Stimulated activated CD8-positive, alpha-beta memory T cell treated with anti-CD3 and anti-CD28 coated beads, Interleukin-7, amount 100 ng/mL, for 4 hours (primary cell): ENCODE measurements at places on chromosomes 1 and 21.
A peak's percentile ranks its signal among the peaks of the same experiment; 100 is the strongest.

DNA sequence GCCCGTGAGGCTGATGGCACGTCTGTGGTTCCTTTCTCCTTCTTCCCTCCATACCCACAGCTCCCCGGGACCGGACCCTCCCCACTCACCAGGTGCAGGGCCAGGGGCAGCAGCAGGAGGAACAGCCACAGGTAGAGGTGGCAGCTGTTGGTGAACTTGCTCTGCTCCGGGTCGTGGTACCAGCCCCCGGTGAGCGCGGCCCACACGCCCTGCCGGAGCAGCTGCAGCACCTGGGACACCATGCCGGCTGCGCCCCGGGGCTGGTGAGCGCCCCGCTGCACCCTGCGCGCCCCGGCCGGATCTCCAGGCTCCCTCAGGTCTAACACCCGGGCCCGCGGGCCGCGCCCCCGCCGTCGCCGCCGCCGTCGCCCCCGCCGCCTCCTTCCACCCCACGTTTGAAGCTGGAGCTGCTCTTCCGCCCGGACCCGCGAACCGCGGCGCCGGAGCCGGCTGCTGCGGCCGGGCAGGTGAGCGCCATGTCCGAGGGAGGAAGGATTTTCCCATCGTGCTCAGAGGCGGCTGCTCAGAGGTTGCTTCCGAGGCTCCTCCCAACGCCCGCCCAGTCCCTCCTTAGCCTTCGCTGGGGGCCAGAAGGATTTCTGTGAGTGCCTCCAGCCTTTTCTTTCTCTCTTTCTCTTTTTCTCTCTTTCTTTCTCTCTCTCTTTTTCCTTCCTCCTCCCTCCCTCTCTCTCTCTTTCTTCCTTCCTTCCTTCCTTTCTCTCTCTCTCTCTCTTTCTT, at the start of gene PCNX2:
TSS of gene PCNX2 (minus strand) at position 489 of the 738 bp plus-strand sequence. CDS start at position 242, 247 bp downstream.
- DNase-seq = peak; percentile 32

- DNase-seq = no peak
Measured at GRCh38 chr1:63203641-63204040, 118.7 kb upstream of the FOXD3 start.

- no peak for DNase-seq
Measured at GRCh38 chr1:163361123-163361934, 39.6 kb downstream of the NUF2 start.

DNA sequence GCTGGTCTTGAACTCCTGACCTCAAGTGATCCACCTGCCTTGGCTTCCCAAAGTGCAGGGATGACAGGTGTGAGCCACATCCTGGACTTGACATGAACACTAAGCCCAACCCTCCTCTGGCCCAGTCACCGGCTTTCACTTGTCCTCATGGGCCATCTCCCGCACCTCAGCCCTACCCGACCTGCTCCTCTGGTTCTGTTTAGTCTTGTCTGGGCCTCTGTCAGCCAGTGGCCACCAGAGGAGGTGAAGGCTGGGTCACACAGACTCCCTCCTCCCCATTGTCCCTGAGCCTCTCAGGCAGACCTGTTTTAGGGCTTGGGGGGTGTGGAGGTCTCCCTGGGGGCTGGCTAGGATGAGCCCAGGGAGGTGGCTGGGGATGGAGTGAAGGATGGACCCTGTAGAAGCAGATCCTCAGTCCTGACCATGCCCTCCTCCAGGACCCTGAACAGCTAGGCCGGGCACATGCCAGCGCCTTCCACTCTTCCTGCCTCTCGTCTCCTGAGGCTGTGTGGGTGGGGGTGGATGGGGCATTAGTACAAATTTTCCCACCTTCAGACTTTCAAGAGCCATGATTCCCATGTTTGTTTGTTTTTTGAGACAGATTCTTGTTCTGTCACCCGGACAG, 26.1 kb upstream of the UMODL1 start:
- no peak for DNase-seq

DNA sequence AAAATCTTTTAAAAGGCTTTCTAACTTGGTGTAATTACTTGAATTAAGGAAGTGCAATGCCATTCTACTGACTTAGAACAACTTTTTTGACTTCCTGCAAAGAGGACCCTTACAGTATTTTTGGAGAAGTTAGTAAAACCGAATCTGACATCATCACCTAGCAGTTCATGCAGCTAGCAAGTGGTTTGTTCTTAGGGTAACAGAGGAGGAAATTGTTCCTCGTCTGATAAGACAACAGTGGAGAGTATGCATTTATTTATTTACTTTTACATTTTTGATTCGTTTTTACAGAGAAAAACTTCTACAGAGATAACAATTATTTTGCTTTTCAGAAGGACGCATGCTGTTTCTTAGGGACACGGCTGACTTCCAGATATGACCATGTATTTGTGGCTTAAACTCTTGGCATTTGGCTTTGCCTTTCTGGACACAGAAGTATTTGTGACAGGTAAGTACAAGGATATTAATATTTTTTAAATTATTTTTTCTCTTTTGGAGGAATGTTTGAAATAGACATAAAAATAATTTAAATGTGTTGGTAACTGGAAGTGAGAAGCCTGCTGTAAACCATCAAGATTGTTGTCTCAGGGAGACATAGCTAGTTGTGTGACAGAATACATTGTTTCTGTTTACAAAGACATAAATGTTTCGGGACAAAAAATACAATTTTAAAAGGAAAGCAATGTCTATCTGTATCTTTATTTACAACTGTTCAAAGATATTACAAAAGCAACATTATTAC, at the start of gene PTPRC:
TSS of gene PTPRC (plus strand) at position 147 of the 742 bp plus-strand sequence. CDS start at position 376, 229 bp downstream.
- DNase-seq = no peak

DNA sequence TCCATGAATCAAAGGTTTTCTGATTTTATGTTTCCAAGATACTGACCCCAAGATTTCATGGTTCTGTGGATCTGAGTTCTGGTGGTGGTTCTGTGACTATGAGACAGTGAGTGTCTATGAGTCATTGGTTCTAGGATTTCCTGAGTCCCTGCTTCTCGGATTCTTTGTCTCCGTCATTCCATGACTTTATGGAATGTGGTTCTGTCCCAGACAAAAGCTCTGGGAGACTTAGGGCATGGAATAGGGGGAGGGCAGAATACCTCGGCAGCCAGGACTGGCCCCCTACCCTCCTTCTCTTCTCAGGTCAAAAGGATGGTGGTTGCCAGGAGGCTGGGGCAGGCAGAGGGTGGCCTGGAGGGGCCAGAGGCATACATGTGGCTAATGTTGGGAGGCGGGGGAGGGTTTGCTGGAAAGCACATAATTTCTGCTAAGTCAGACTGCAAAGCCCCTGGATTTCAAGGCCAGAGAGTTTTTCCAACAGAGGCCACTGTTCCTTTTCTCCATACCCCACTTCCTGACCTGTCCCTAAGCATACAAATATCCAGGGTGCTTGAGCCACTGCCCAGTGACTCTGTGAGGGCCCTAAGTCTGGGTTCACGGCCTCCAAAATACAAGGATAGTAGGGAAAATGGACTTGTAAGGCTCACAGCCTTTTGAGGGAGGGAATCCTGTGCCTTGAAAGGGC, 17.2 kb downstream of the CDCP2 start:
- no peak for DNase-seq

GRCh38 chr21:41742073-41742875, 24.6 kb downstream of the RIPK4 start:
- DNase-seq = no peak

DNA sequence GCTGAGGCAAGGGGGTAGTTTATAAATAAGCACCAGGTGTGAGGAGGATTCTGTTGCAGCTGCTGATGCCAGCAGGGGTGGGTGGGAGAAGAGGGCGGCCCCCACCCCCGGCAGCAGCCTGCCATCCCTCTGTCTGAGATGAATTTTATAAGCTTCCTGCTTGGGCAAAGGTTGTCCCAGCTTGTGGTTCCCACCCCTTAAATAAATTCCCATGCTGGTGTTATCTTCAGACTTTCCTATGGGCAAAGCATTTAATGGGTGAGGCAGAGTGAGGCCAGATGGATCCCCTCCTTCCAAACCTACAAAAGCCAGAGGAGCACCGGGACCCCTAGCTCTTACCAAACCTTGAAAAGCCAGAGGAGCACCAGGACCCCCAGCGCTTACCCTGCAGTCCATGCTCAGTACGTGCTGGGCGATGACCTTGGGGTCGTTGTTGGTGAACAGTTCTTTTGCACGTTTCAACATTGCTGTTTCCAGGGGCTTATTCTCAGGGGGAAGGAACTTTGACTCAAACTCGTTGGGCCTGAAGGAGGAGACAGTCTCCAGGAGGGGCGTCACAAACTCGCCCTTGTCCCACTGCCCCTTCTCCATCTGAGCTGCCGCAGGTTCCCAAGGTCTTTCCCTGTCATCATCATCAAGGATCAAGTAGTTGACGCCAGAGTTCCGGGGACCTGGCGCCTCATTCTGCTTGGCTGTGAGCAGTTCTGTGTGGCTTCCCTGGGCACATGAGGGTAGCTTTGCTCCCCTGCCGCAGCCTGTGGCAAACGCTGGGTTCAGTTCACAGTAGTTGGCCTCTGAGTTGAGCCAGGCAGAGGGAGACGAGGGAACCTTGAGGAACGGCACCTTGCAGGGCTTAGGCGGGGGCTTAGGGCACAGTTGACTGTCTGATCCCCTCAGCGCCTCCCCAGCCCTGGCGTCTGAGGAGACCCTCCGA, 99.5 kb downstream of the BCAR3 start:
- DNase-seq = no peak

DNA sequence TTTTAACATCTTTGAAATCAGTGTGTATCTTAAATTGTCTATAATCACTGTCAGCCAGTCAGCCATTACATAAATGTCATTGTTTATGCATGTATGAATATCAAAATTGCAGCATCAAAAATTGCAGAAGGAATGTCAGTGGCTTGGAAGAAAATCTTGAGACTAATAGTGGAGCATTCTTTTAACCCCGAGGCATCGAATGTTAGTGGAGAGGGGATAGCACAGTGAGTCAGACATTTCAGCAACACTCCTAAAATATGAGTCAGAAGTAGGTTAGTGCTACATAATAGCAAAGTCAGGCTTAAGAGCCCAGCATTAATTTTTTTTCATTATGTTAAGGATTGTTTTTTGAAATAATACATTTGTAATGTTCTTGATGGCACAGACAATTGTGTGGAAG, 45.5 kb downstream of the SNRPE start:
- no peak for DNase-seq

DNA sequence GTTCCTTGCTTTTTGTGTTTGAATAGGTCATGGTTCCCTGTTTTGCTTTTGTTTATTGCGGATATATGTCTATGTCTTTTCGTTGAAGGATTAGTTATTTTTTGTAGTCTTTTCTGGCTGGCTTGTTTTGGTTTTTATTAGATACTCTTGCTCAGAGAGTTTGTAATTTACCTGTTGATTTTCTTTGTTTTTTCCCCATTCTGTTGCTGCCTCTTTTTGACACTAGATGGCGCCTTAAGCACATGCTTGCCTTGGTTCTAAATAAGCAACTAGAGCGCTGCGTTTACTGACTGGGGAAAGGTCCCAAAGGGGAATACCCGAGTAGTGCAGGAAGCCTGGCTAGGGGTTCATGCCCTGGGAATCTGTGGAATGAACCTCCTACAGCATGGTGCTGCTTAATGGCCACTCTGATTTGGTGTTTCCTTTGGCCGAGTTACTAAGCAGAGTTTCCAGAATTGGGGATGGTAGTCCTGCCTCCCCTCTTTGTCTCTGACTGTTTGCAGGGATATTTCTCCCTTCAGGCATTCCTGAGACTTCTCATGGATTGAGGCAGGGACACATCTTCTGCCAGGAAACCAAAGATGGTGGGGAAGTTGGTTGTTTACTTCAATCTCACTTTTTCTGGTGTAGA, 143.2 kb downstream of the PTPRU start:
- no peak for DNase-seq

DNA sequence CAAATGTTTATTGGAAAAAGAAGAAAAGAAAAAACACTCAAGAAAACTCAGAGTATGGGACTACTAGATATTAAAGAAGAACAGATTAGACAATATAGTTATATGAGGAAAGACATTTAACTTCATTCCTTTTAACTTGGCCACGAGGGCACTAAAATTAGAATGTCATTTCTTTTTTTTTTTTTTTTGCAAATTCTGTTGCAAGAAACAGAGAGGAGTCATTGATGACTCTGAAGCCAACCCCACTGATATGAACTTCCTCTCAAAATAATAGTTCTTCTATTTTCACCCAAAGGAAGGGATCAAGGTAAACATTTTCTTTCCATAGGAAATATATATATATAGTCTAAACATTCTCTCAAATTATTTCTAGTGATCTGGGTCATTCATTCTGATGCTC, 24.6 kb upstream of the PEX19 start:
- DNase-seq = no peak

- DNase-seq = no peak
Measured at GRCh38 chr1:114594046-114594445, 12.6 kb upstream of the BCAS2 start.

DNA sequence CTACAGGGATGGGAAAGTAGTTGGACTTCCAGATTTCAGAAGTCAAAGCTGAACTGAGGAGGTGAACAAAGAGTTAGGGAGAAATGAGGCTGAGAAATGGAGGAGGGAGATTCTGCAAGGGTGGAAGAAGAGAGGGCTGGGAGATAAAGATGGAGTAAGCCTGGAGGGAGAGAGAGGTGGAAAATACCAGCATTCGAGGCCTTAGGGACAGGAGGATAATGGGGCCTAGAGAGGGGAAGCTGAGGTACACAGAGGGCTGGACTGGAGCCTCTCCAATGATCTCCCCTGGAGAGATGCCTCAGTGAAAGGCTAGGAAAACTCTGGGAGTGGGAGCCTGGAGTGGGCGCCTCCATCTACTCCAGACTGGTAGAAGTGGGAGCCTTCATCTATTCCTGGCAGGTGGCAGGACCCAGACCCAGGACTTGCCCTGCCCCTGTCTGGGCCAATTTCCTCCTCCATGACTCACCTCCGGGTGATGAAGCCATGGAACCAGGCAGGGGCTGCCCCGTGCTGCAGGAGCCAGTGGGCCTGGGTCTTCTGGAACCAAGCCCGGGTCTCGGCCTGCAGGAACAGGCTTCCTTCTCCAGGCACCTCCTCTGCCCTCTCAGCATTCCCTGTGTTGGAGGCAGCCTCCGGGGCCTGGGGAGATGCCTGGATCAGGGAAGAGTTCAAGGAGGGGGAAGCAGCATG, 1.9 kb downstream of the SH2D2A start:
- peak; percentile 33 for DNase-seq

DNA sequence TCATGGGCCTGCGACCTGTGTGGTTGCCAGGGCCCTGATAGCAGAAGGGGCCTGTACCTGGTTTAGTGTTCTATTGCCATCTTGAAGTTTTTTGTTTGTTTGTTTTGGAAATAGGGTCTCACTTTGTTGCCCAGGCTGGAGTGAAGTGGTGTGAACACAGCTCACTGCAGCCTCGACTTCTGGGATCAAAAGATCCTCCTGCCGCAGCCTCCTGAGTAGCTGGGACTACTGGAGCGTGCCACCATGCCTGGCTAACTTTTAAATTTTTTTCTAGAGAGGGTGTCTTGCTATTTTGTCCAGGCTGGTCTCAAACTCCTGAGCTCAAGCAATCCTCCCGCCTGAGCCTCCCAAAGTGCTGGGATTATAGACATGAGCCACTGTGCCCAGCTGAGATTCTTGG, 72.9 kb downstream of the UBE2T start:
- DNase-seq = no peak
